ENCODE measurements at places on chromosomes 2 and 18.

GRCh38 chr18:78980279-78980771 is 707 bp downstream of the SALL3 start:
- peaks cover 51% of the 10 kb centered on the region for H3K27me3 ChIP-seq
- no peak overlapping the region for H3K27ac ChIP-seq
- no peak overlapping the region for H3K4me3 ChIP-seq
- DNase-seq = no peak
- H3K4me1 ChIP-seq = peaks cover 4% of the 10 kb centered on the region
- no peaks in the 10 kb centered on the region for H3K36me3 ChIP-seq

DNA sequence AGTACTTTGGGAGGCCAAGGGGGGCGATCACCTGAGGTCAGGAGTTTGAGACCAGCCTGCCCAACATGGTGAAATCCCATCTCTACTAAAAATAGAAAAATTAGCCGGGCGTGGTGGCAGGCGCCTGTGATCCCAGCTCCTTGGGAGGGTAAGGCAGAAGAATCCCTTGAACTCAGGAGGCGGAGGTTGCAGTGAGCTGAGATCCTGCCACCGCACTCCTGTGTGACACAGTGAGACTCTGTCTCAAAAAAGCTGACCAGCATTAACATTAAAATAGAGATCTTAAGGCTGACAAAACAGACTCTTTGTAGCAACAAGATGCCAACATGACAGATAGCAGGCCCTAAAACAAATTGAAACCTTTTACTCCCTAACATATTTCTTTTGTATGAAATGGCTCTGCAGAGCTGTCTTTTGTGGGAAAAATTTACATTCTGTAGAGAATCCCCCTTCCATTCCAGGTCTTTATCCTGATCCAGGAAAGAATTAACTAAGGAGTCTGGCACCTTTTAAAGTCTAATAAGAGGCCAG is 213.9 kb downstream of the RAB3GAP1 start:
- H3K4me3 ChIP-seq = no peak overlapping the region
- no peaks in the 10 kb centered on the region for H3K27me3 ChIP-seq
- DNase-seq = no peak
- H3K27ac ChIP-seq = no peak overlapping the region
- no peaks in the 10 kb centered on the region for H3K4me1 ChIP-seq
- no peaks in the 10 kb centered on the region for H3K36me3 ChIP-seq

DNA sequence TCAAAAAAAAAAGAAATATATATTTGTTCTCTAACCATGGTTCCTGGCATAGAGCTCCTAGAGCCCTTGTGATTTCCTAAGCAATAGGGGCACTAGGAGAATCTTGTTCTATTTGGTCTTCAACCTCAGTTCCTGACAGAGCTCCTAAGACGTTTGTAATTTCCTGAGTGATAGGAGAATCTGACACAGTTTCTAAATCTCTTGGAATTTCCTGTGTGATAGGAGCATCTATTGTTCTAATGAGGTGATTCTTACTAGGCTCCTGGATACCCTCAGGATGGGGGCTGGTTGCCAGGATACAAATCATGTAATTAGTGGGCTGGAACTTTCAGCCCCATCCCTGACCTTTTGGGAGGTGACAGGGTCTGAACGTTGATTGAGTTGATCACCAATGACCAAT is 245.8 kb downstream of the ZEB2 start:
- H3K36me3 ChIP-seq = no peaks in the 10 kb centered on the region
- no peak for DNase-seq
- no peak overlapping the region for H3K4me3 ChIP-seq
- H3K27ac ChIP-seq = no peak overlapping the region
- H3K4me1 ChIP-seq = peaks cover 9% of the 10 kb centered on the region
- H3K27me3 ChIP-seq = no peaks in the 10 kb centered on the region

GRCh38 chr2:95272299-95272751 is 1.9 kb upstream of the PROM2 start:
- H3K27ac ChIP-seq = no peak overlapping the region
- H3K4me1 ChIP-seq = no peaks in the 10 kb centered on the region
- H3K27me3 ChIP-seq = no peaks in the 10 kb centered on the region
- DNase-seq = no peak
- H3K36me3 ChIP-seq = no peaks in the 10 kb centered on the region

Measured in activated B cell treated with CpG ODN at 0.5 μM for 24 hours (primary cell).